ENCODE measurements at places on chromosomes 13 and 19.

GRCh38 chr19:54203151-54203611 lies 2.5 kb downstream of the RPS9 start:
- no peak for DNase-seq

DNA sequence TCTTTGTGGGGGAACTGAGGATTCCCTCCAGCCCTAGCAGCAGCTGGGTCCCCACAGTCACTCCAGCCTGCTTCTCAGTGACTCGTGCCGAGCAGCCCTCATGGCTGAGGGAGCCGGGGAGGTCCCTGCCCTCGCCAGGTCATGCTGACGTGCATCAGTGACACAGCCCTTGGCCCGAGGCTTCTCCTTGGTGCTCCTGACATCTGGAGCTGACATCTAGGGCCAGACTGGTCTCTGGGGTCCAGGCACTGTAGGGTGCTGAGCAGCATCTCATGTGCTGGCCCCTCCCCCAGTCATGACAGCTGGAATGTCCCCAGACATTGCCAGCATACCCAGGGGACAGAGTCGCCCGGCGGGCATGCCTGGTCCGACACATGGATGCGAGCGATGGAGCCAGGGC lies 14.4 kb downstream of the COMP start:
- DNase-seq = no peak

- peak; percentile 15 for DNase-seq
Observed at GRCh38 chr13:28058866-28059613, 41.3 kb downstream of the FLT3 start.

DNA sequence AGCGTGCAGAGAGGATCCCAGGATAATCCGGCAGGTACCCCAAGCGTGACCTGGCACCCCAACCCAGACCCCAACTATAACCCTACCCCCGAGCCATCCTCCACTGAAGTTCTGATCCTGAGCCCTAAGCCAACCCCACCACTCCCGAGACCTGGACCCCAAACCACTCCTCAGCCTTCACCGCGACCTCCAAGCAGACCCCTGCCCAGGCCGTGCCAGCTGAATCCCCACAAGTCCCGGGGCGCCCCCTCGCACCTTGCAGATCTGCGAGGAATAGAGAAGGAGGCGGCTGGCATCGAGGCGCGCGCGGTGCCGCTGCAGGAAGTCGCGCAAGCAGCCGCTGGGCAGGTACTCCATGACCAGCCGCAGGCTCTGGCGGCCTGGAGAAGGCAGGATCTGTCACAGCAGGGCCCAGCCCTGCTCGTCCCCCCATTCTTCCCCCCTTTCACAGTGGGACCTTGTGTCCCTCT lies 10.1 kb upstream of the INSL3 start:
- no peak for DNase-seq

DNA sequence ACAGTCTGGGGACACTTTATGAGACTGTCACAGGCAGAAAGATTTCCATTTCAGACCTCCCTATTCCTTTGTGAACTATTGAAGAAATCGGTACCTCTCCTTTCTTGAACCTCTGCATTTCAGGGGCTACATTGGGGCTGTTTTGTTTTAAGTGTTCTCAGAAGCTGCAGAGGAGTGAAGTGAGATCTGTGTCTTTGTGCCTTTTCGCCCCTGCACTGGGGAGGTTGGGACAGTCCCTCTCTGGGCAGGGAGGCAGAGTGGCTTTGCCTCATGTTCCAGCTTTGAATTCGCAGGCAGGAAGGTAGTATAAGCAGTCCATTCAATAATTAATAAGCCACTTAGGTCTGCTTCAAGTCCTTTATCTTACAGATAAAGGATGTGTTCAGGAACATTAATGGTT lies 9.5 kb upstream of the AMER2 start:
- no peak for DNase-seq

DNA sequence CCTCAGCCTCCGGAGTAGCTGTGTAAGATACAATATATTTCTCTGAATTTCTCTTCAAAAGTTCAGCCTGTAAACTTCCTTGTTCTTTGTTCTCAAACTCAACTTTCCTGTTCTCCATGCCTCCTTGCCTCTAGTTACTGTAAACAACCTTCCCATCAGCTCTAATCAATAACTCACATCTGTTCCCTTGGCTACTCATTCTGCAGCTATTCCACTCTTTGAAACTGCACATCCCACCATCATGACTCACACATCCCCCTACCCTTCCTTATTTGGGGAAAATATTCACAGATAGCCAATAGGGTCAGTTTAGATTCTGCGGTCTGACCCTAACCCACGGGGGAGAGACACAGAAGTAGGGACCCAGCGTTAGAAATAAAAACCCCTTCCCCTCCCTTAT lies 2.0 kb downstream of the ZNF562 start:
- no peak for DNase-seq

- no peak for DNase-seq
Observed at GRCh38 chr13:89584058-89584620, 1763.3 kb upstream of the MIR17HG start.

DNA sequence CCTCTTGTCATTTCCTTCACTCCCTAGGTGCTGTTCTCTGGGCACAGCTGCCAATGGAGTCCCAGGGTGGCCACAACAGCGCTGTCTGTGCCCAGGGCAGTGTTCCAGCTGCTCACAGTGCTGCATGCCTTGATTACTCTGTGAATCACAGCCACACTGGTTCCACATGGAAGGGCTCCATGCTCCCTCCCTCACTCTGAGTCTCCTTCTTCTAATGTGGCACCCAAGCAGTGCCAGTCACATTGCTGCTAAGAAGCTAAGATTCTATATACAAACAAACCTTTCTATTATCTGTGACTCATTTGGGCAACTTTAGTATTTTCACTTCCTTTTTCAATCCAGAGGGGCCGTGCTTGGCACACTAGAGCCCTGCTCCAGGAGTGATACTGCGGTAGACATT lies 248.7 kb downstream of the TDRD3 start:
- no peak for DNase-seq

DNA sequence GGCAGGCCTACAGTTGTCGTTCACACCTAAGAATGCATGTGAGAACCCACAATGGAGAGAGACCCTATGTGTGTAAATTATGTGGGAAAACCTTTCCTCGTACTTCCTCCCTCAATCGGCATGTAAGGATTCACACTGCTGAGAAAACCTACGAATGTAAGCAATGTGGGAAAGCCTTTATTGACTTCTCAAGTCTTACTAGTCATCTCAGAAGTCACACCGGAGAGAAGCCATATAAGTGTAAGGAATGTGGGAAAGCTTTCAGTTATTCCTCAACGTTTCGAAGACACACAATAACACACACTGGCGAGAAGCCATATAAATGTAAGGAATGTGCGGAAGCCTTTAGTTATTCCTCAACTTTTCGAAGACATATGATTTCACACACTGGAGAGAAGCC lies 11.3 kb downstream of the ZNF555 start:
- DNase-seq = no peak

DNA sequence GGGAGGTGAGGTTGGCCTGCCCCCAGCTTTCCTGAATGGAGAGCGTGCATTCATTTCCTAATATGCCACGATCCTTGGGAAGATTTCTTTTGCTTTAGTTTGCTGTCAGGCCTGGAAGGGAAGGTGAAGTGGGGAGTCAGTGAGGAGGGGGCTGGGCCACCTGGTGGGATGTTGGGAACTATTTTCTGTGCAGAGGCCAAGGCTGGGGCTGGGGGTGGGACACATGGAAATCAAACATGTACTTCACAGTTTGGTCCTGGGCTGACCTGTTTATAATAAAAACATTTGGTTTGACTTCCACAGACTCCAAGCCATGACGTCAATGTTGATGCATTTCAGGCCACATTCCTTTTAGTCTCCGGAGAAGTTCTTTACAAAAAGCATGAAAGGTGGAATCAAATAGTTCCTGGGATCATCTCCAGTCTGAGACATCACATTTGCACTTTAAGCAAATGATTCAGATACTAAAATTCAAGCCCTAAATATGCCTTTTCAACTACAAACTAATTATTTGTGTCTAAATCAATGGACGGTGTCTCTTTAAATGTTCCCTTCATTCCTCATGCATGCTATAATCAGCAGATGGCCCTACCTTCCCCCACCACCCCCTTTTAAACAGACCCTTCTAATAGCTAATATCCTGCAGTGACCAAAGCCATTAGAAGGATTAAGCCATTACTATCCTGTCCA lies 41.5 kb upstream of the MEDAG start:
- no peak for DNase-seq

DNA sequence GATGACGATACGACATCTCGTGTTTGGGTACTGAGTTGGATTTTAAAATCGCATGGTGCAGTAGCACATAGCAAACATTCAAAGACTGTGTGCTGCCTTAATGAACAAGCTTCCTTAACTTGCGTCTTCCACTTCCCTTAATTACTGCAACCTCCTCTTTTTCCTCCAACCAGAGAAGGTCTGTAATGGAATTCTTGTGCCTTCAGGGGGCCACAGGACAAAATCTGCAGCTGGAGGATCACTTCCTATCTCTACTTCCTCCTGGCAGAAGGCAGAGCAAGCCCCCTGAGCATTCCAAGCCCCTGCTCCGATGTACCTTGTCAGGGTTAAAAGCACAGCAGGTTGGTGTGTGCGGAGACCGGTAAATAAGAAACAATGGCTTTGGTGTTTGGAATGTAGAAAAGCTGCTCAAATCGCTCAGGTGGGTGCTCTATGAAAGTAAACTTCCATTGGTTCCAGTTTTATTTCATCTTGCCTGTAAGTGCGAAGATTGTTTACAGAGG lies 151.3 kb upstream of the UQCRFS1 start:
- DNase-seq = no peak

DNA sequence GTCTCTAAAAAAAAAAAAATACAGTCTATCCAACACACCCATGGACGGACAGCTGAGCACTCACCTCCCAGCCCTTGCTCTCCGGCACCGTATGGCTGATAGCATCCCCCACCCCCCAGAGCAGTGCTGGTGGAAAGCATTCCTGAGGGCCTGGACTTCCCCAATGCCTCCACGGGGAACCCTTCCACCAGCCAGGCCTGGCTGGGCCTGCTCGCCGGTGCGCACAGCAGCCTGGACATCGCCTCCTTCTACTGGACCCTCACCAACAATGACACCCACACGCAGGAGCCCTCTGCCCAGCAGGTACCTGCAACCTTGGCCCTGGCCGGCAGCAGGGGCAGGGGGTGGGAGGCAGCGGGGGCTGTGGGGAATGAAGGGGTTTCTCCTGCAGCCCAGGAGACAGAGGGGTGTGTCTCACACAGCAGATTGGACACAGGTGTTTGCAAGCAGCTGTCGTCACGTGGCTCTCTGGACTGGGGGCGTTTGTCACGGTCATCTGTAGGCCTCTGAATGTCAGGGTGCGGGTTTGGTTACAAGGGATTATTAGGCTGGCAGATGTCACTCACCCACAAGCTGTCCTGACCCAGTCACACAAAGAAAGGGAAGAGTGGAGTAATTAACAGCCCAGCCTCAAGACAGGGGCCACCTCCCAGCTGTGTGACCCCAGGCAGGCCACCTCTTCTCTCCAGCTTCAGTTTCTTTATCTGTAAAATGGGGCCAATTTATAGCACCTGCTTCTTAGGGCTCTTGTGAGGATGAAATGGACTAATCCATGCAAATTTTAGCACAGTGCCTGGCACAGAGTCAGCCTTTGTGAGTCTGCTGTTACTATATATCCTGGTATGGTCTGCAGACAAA lies 19.3 kb downstream of the PLD3 start:
- no peak for DNase-seq

DNA sequence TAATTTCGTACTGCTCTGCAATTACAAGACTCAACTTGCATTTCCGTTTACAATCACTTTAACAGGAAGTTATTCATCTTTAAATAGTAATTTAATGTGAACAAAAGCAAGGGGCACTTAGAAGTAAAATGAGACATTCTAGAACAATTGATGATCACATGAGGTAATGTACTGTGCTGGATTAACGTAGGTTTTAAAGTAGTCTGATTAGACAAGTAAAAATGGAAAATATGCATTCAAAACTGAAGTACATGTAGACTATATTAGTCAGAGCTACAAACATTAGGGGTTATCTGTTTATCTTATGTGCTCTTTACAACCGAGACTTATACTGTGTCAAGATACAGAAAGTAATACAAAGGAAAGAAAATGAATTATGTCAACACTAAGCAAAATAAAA lies 1528.0 kb downstream of the SLITRK5 start:
- no peak for DNase-seq

- no peak for DNase-seq
Observed at GRCh38 chr13:50887151-50887550, 22.4 kb upstream of the RNASEH2B start.

GRCh38 chr13:26343816-26344215 lies 89.9 kb downstream of the CDK8 start:
- DNase-seq = no peak

DNA sequence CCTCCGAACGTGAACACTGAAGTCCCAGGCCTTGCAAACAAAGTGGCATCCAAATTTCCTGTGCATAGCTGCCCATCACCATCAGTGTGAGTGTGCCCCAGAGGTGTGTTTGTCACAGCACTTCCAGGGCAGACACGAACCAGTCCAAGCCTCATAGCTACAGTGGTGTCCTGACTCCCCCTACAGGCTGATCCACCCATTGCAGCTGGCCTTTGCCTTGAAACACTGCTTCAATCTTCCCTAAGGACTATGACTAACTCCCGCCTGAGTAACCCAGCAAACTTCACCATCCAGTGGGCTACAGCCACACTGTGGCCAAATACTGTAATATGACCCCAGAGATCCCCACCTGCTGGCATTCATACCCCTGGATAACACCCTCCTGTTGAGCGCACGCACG lies 3.9 kb downstream of the ZNF266 start:
- peak; percentile 25 for DNase-seq

GRCh38 chr13:105936816-105937215 lies 598.6 kb downstream of the EFNB2 start:
- DNase-seq = no peak

DNA sequence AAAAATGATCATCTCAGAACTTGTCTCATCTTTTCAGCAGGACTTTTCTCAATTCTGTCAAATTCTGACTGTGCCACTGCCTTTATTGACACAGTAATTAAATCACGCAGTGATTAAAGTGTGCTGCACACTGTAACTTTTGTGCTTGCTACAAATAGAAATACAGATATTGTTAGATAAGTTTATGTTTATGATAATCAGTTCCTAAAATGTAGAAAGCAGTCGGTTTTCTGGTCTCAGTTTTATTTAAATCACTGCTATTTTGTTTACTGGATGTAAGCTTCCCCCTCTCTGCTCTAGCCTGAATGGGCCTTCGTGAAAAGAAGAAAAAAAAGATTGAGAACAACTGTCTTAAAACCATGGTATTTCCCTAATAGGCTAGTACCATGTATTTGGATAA lies 258.8 kb upstream of the STARD13 start:
- no peak for DNase-seq

- peak; percentile 54 for DNase-seq
Observed at GRCh38 chr19:48896191-48896720, 2.3 kb downstream of the TULP2 start.

DNA sequence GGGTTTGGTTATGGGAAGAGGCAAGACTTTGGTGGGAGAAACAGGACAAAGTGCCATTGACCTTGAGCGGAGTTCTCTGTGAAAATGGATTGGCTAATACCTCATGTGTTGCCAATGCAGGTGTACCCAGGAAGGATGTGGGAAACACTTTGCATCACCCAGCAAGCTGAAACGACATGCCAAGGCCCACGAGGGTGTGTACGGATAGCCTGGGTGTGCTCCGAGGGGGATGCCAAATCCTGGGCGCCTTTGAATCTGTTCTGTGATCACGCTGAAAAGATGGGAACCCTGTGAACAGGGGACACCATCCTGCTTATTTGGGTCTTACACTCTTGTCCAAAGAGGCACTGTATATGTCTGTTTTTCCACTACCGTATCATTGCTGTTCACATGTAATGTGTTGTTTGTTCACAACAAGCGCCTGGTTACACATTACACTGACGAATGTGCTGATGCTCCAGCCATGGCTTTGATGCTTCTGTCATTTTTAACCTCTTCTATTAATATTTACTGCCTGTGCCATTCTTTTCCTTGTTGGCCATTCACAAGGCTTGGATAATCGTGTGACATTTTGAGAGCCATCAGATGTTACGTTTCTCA lies 8.3 kb downstream of the GTF3A start:
- no peak for DNase-seq

Measured in CD4-positive, alpha-beta T cell treated with Interleukin-6 at 100 ng/mL for 8 hours (primary cell).